ENCODE measurements at places on chromosomes 11 and 22. TPM values are rescaled to one million over a fixed set of nuclear protein-coding genes. Genes with fewer than 3 reads are reported as not detected.

- DNase-seq: no peak
Measured at GRCh38 chr11:59629996-59630395, 14.4 kb upstream of the OSBP start.

GRCh38 chr22:33569018-33569417 lies 351.3 kb downstream of the LARGE1 start:
- no peak for DNase-seq

GRCh38 chr11:19922689-19923035 lies 210.0 kb downstream of the NAV2 start:
- no peak for DNase-seq

CRYBB2 gene
- total RNA-seq: 0.88 TPM
